ENCODE measurements at places on chromosomes 16 and 17.

DNA sequence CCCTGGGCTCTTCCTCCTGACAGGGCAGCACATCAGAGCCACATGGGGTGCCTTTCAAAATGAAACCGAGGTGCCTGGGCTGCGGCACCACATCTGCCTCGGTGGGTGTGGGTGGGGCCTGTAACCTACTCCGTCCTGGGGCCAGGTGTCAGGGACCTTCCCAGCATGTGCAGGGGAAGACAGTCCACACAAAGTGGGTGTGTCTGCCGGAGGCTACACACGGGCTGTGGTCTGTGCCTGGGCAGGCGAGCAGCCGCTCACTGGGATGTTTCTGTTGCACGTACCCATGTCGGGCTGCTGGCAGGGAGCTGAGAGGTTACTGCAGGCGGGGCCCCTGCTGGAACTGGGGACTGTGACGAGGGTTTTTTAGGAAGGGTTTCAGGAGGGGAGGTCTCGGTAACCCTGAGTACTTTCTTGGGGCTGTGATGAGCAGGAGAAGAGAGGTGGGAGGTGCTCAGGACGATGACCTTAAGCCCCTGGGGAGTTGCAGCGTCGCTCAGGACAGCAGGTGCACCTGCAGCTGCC lies 351.2 kb downstream of the SEC14L1 start:
- DNase-seq = no peak

DNA sequence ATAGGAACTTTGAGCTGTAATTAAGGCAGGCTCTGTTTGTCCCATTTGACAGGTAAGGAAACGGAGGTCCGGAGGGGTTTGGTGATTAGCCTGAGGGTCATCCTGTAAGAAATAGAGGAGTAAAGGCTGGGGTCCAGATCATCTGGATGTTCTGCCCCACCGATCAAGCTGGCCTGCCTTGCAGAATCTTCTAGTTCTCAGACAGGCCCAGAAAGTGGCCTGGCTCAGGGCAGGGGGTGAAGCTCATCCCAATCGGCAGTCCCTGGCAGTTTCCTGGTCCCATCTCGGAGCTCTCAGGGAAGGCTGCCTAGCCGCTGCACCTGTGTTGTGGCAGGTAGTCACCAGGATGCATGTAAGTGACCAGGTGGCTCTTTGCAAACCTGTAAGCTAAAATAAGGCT lies 4.2 kb downstream of the PIMREG start:
- DNase-seq = no peak

DNA sequence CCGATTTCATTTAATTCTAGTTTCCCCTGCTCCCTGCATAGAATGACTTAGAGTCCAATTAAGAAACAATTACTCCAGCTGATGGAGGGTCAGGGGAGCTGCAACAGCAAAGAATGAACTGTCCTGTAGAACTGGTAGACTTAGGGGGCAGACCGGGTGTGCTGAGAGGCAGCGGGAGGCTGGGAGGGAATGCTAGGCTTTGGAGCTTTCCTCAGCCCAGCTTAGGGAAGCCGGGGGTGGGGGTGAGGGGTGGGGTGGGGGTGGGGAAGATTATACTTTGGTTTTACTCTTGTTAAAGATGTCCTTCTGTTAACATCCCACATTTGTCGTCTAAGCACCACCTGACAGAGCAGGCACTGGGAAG lies 458.6 kb upstream of the ASIC2 start:
- DNase-seq = no peak

- no peak for DNase-seq
Measured at GRCh38 chr16:77327717-77328116, 107.1 kb downstream of the ADAMTS18 start.

GRCh38 chr17:10748531-10749181 lies 18.8 kb upstream of the TMEM220 start:
- DNase-seq = no peak

DNA sequence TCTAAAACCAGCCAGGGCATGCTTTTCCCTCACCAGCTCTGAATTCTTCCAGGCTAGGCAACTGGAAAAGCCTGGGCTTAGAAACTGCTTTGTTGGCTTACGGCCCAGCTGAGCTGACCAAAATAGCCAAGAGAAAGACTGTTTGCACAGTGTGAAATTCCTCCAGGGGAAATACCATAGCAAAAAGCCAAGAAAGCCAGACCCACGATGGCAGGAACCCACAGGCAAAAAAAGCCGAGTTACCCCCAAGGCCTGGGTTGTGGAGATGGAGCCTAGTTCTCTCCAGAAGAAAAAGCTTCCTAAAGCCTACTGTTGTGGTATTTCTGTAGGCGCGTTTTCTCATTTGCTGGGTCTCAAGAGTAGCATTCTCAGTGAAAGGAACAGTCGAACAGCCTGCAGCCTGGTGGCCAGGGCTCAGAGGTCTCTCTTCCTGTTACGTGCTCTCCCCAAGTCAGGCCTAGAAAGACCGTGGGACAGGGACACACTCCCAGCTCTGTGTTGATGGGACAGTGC lies 9.2 kb downstream of the SP2 start:
- no peak for DNase-seq

- DNase-seq = peak; percentile 87
Measured at GRCh38 chr16:85445064-85445778, 167.9 kb upstream of the GSE1 start.

GRCh38 chr16:6284731-6285130 lies 1047.9 kb upstream of the RBFOX1 start:
- no peak for DNase-seq

DNA sequence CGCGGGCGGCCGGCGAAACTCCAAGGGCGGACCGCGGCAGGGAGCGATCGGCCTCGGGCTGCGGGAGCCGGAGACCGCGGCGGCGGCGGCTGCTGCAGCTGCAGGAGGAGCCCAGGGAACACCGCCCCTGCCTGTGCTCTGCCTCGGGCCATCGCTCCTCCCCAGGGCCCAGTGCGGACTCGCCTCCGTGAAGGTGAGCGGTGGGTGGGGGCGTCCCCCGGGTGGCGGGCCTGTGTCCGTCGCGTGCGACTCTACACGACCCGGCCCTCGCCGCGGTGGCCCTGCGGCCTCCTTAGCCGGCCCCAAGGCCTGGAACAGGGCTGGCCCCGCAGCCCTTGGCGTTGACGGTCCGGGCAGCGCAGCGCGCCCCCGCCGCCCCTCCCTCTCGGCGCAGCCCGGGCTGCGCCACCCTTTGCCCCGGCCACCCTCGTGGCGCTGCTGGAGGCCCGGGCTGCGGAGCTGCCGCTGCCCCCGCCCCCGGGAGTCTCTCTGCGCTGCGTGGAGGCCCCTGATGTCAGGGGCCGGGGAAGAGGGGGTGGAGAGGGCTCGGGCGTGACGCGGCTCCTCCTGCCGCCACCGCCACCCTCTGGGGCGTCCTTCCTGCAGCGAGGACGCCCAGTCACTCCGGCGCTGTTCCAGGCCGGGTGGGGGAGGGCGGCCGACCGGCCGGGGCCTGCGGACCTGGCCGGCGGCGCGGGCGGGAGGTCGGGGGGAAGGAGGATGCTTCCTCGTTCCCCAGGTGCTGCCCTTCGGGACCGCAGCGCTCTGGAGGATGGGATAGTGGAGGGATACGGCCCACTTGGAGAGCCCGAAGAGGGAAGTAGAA lies 485 bp downstream of the DYNLL2 start:
- DNase-seq = no peak

DNA sequence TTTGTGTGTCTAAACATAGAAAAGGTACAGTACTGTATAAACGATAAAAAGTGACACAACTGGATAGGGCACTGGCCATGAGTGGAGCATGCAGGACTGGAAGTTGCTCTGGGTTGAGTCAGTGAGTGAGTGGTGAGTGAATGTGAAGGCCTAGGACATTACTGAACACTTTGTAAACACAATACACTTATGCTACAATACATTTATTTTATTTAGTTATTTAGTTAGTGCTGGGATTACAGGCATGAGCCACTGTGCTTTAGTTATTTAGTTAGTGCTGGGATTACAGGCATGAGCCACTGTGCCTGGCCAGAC lies 4.6 kb downstream of the CFAP20 start:
- DNase-seq = no peak

- no peak for DNase-seq
Measured at GRCh38 chr16:85631802-85632393, 18.8 kb downstream of the GSE1 start.

DNA sequence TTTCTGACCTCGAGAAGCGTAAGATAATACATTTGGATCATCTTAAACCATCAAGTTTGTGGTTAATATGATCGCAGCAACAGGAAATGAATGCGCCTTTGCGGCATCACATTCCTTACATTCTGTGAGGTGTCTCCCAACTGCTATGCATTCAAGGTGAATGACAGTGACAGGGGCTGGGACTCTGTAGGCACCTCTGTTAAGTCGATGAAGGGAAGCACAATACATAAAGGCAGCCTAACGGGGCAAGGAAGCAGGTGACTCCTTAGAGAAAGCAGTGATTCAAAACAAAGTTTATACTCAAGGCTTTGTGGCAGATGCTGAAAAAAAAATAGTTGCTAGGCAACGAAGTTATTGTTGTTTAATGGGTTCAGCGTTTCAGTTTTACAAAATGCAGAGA lies 21.6 kb upstream of the EVPL start:
- no peak for DNase-seq

DNA sequence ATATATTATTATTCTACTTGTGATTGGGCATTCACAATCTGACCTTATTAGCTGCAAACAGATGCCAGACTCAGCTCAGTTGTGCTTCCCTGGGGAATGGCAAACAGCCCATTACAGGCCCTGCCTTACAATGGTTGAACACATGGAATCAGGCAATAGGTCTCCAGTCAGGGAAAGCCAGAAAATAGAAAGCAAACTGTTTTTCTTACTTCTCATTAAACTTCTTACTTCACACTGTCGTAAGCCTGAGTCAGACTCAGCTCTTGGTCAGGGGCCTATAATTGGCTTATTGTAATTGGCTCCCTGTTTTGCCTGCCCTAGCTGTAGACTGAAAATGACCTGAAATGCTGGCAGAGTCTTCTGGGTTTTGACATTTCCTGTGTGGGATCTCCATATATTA lies 77.0 kb upstream of the CA10 start:
- DNase-seq = no peak

DNA sequence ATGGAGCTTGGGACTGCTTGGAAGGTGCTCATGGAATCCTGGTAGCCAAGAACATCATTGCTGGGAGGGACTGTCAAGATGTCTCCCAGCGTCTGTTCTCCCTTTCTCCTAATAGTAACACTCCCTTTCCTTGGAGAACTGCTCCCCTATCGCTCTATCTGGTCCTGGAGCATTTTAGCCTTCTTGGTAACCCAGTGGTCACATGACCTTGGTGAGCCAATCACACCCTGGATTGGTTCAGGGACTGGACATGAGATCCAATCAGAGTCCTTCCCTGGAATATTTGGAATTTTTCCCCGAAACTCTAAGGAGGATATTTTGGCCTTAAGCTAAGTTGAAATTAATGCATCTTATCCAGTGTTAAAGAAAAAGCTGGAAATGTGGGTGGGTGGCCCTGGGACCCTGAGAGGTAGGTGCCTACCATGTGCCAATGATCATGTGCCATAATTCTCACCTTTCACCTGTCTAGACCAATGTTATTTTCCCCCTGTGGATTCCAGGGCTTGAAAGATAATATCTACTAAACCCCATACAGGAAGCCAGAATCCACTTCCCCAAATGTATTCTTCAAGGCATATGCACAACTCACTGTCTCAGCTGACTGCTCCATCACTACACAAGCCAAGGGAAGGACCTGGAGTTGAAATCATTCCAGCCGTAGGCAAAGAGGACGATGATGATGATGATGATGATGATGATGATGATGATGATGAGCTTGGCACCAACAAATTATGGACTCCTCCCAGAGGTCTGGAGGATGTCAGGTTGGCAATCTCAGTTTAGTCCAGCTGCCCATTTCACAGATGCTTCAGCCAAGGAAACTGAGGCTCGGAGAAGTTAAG lies 193.2 kb downstream of the RAB11FIP4 start:
- DNase-seq = no peak

- no peak for DNase-seq
Measured at GRCh38 chr16:77574867-77575624, 140.2 kb upstream of the ADAMTS18 start.

GRCh38 chr16:88817785-88818574 lies 6.3 kb upstream of the APRT start:
- DNase-seq = no peak

DNA sequence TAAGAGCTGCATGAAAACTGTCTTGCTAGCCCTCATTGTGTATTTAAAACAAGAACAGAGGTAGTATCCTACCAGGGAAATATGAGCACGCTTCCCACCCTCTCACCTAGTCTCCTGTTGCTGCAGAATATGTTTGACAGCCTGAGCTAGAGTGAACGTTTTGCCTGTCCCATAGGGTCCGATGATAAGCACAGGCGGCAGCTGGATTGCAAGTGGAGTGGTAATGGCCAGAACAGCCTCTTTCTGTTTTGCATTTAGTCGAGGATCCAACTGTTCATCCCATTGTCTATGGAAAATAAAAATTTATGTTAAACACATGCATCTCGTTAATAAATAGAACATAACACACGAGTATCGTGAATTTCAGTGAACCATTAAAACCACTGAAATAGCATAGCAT lies 84.2 kb downstream of the HELZ start:
- no peak for DNase-seq

DNA sequence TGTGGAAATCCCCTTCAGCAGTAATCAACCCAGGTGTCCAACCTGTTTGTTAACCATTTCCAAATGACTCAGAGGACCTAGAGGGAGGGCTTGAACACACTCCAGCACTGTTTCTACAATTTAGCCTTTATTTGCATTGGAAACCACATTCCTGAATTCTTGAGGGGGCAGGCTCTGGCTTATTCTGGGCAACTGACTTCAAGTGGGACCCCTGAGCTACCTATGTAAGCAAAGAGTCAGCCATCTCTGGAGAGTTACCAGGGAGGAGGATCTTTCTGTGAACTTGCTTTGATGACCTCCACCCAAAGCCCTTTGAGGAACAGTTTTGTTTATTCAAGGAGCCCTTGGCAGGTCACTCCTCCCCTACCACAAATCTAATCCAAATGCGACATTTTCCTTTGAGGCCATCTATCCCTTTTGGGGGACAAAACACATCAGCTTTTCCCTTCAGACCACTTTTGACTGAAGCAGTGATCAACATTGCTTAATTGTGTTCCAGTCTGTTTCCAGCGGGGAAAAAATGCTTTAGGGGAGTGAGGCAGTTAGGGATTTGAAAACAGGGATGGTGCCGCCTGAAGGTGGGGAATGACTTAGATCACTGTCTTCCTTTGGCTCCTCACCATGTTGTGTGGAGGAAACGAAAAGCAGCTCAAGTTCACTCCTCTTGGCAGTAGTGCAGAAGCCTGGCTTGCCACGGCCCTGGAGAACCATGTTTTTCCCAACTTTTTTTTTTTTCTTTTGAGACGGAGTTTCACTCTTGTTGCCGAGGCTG lies 46.2 kb downstream of the TUBD1 start:
- no peak for DNase-seq

GRCh38 chr16:727291-727977 lies 528 bp downstream of the HAGHL start:
- no peak for DNase-seq

DNA sequence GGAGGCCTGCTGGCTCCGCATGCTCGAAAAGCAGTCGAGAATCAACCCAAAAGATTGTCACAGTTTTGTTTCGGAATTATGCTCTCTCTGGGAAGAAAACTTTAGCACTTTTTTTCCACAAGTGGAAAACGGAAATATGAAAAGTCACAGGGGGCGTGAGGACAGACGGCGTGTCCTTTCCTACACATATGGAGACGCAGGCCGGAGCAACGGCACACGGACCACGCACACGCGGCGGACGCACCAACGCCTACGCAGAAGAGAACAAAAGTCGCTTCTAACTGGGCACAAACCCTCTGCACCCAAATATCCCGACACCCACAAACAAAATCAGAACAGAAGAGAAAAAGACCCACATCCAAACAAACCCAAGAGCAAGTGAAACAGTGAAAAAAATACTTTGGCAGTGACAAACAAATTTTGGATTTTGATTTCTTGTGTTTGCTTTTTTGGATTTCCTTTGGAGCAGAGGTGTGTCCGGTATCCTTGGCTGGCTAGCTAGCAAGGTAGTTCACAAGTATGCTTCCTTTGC lies 9.3 kb upstream of the PABPN1L start:
- DNase-seq = no peak

GRCh38 chr17:49482144-49482817 lies 12.8 kb upstream of the NGFR start:
- DNase-seq = no peak
